SJCRH30 (cell line): ENCODE measurements at places on chromosomes 1 and 21. TPM values are rescaled to one million over a fixed set of nuclear protein-coding genes. Genes with fewer than 3 reads are reported as not detected.

DNA sequence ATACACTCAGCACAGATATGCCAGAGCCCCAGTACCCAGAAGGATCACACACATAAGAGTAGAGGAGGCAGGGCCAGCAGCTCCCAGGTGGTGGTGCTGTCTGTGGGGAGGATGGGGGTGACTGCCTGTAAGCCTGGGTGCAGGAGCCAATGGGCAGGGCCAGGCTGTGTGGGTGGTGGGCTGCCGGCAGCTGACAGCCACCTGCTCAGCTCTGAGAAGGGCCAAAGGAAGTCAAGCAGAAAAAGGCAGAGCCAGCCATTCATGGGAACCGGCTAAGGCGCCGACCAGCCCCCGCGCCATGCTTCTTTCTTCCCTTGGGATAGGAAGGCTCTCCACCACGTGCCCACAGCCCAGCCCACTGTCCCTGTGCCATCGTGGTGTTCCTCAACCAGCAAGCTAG, 14.1 kb downstream of the PIK3C2B start:
- peak; percentile 26 for DNase-seq

Gene ZNF683
- total RNA-seq = not detected in 2 replicates

- DNase-seq = peak; percentile 54
Observed at GRCh38 chr1:32250893-32251716, at the start of gene LCK. Gene LCK (plus strand): TSS chr1:32251265. CDS start chr1:32274330, 23,065 bp downstream.

DNA sequence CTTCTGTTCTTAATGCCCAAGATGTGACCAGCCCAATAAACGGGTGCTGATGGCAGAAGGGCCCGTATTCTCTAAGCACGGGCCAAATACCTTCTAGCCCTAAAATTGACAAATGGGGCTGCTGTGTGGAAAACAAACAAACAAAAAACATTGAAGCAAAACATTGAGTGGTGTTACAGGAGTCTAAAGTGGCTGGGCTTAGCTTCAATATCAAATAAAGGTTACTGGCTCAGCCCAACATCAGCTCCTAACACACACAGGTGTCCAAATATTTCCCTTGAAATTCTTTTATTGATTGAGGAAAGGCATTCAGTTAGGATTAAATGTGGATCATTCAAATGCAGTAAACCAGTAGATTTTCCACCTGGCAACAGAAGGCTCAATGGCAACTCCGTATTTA, 13.3 kb upstream of the TTF2 start:
- no peak for DNase-seq

DNA sequence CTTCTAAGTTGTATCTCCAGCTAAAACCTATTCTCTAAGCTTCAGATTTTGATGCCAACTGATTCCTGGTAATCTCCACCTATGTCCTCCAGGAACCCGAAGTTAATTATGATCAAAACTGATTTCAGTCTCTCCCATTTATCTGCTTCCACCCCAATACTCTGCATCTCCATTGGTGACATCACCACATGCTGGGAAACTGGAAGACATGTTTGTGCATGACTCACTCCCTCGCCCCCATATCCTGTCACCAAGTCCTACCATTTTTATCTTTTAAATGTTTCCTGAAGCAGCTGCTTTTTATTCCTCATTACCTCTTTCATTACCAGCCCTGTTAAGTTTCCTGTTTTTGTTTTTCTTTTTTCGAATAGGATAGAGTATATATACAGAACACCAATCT, 228.5 kb downstream of the LRRC40 start:
- peak; percentile 16 for DNase-seq

DNA sequence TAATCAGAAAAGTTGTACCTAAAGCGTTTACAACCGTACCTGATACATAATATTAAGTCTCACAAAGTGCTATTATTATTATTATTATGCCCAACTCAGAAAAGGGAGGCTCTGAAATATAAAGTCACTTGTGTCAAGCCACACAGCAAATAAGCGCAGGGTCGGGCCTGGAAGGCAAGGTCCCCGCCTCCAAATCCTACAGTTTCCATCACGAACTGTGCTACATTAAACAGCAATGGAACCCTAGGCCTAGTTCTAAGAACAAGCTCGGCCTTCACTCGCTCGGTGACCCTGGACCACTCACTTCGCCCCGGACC, 549 bp downstream of the PARS2 start:
- DNase-seq = no peak

DNA sequence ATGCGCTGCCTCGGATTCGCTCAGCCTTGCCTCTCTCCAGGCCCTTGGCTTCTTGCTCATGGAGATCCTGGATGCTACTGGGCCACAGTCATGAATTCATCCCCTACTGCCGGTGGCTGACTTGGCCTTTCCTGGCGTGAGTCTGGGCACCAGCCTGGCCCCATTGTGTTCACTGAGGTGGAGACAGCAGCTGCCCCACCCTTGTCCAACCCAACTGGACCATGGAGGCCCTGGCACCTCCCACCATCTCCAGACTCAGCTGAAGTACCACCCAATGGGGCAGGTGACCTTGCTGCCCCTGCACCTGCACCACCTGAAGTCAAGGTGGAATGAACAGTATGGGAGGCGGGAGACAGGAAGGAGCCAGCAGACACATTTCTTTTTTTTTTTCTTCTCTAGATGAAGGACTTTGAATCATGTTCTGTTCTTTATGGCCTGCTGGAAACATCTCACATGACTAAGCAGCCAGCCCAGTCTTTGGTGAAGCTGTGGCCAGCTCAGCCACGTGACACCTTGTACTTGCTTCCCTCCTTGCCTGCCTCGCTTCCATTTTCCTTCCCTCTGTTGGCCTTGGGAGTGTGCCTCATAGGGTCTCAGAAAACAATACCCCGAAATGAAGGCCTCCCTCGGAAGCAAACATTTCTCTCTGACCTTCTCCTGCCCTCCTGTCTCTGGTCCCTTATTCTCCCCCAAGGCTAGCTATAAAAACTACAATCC, 3.8 kb upstream of the SLC30A2 start:
- no peak for DNase-seq

- no peak for DNase-seq
Observed at GRCh38 chr21:34282223-34282622, 81.6 kb upstream of the KCNE2 start.

DNA sequence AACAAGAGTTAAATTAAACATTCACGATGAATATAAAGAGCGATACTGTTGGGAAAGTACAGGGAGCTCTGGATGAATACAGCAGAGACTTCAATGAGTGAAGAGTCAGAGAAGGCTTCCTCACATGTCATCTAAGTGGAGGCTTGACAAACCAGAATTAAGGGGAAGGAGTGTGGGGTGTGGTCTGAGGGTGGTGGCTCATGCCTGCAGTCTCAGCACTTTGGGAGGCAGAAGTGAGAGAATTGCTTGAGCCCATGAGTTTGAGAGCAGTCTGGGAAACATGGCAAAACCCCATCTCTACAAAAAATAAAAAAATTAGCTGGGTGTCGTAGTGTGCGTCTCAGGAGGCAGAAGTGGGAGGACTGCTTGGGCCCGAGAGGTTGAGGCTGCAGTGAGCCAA, 8.7 kb downstream of the SDHB start:
- DNase-seq = peak; percentile 13

GRCh38 chr1:231421546-231421970, 529 bp downstream of the EGLN1 start:
- DNase-seq = peak; percentile 42

DNA sequence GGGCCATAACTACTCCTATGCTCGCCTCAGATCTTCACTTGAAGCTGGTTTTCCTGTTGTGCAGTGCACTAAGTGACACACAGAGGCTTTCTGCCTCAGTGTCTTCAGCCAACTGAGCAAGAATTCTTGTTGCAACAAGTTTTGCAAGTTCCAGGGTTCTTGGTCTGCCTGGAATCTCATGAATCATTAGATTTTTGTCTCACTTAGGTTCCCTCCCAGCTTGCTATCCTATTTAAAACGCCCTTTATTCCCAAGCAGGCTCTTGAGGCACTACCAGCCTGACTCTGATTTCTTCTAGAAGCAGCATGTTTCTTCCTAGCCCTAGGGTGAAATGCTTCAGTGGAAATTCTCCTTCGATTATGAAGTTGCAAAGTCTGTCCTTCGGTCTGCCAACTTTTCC, 158.8 kb downstream of the C1orf21 start:
- no peak for DNase-seq

DNA sequence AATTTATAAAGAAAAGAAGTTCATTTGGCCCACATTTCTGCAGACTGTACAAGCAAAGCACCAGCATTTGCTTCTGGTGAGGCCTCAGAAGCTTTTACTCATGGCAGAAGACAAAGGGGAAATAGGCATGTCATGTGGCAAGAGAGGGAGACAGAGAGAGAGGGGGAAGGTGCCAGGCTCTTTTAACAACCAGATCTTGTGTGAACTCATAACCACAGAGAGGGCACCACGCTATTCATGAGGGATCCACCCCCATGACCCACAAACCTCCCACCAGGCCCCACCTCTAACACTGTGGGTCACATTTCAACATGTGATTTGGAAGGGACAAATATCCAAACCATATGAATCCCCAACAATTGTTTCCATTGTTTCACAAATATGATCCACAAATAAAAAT, 467.9 kb downstream of the SIPA1L2 start:
- DNase-seq = no peak

Gene KRTAP12-2
- not detected in 2 replicates for total RNA-seq

Gene VAV3
- total RNA-seq = 26.7 and 35.5 TPM in 2 replicates

Gene CNST
- 15.2 and 17.7 TPM in 2 replicates for total RNA-seq

Gene TTC22
- total RNA-seq = not detected in 2 replicates

GRCh38 chr1:248805876-248806275, 19.8 kb downstream of the SH3BP5L start:
- DNase-seq = no peak

Gene TMOD4
- not detected in 2 replicates for total RNA-seq

- no peak for DNase-seq
Observed at GRCh38 chr1:66359269-66359668, 174.7 kb upstream of the SGIP1 start.

Gene ABCA4
- total RNA-seq = 0.08 TPM in 2 replicates
